ENCODE measurements at places on chromosomes 3 and 15.

DNA sequence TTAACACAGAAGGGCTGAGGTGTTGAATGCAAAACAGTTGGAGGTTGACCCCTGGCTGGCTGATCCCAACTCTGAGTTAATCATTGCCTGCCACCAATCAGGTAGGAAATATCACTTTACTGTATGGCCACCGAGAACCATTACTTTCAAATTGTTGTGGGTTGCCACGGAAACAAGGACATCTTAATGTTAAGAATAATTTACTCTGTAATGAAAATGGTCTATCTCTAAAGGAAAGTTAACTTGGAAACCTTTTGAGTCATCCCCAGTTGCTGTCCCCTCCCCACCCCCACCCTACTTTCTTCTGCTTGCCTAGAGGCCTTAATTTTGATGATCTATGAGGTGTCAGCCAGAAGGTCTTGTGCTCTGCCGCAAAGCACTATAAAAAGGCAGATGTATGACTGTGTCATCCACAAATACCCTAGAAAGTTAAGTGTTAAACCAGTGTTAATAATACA lies 78.7 kb upstream of the SNRK start:
- no peak for DNase-seq

GRCh38 chr3:55333046-55333445 lies 154.1 kb downstream of the WNT5A start:
- no peak for DNase-seq

DNA sequence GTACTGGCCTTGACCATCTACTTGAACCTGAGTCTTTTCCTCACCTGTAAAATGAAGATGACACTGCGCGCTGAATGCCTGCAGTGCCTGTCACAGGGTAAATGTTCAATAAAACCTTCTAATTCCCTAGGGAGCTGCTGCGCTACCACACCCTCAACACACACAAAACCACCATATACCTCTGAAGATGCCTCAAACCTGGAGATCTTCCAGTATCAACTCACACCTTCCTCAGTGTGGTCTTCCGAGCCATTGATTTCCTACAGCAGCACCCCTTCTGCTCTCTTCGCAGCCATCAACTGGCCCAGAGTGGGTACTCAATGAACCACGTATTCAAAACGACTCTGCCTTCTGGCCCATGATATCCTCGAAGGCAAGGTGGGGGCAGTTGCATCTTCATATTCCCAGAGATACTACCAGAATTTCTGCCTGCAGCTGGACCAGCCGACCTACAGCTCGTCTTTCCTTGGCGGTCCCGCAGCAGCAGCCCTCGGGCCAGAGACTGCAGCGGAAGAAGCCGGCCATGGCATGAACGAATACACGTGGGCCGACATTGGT lies 695 bp downstream of the RPL32 start:
- peak; percentile 41 for DNase-seq

DNA sequence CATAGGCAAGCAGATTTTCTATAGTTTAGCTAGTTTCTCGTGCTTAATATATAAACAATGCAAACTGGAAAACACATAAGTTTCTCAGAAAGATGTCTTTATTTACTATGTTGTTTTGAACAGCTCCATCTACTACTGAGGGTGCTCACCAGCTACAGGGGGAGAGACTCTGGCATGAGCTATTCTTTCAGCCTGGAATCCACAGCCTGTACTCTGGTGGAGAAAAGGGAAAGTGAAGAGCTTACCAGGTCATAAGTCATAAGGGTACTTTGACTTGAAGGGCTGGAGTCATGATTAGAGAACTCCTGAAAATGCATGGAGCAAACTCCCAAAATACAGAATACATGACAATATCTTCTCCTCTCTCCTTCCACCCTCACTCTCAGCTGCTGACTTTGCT lies 4.4 kb upstream of the AVEN start:
- no peak for DNase-seq

Measured in GM12865 (cell line).